Foreskin fibroblast (primary cell): ENCODE measurements at places on chromosomes 12 and 14.

DNA sequence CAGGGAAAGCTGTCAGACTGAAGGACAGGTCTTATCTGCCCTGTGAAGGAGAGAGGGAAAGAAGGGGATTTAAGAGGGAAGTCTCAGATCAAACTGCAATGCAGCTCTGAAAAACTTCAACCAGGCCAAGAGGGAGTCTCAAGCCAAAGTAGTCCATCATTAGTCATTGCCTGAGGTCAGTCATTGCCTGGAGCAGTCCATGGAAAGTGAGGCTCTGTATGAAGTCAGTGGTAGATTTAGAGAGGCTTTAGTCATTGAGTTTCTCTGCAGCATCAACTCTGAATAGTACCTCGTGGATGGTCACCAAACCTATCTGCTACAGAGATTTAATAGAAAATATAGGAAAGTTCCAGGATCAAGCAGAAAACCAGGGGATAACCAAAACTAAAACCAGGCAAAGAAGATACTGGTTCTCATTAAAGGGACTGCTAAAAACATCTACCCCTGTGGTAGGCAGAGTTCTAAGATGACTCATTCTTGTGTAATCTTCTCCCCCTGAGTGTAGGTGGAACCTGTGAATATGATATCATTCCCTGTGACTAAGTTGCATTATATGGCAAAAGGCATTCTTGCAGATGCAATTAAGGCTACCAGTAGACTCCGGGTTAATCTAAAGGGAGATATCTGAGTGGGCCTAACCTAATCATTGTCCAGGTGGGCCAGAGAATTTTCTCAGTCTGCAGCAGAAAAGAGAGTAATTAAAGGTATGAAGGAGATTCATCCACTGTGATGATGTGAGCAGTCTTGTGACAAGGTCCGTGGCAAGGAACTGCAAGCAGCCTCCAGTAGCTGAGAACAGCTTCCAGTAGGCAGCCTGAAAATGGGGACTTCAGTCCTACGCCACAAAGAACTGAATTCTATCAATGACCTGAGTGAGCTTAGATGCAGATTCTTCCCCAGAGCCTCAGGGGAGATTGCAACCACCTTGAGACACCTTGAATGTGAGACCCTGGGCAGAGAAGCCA is 123.1 kb downstream of the GALC start:
- DNase-seq, result peak; percentile 7

- DNase-seq, result no peak
Observed at GRCh38 chr14:101726954-101727302, 34.6 kb upstream of the PPP2R5C start.

GRCh38 chr14:99123208-99123870 is 148.7 kb downstream of the BCL11B start:
- no peak for DNase-seq

GRCh38 chr14:57391517-57392195 is 1.3 kb downstream of the NAA30 start:
- peak; percentile 19 for DNase-seq

GRCh38 chr12:132717531-132718387 is 7.1 kb downstream of the PGAM5 start:
- DNase-seq, result no peak

DNA sequence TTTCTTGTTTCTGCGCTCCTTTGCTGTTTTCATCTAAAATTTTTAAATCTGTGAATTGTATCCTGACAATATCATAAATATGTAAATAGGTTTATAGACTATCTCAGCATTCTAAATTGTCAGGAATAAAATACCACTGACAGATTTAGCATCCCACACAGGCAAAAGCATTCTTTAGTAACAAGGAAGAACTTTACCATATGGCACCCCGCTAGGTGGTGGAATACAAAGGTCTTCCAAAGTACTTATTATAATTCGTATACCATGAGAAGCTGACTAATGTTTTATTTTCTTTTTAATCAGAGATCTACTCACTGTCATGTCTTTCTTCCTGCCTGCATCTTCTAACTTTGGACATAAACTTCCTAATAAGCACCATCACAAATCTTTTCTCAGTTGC is 328.8 kb upstream of the NOVA1 start:
- DNase-seq, result no peak

GRCh38 chr12:54156578-54156977 is 32.2 kb downstream of the SMUG1 start:
- no peak for DNase-seq

DNA sequence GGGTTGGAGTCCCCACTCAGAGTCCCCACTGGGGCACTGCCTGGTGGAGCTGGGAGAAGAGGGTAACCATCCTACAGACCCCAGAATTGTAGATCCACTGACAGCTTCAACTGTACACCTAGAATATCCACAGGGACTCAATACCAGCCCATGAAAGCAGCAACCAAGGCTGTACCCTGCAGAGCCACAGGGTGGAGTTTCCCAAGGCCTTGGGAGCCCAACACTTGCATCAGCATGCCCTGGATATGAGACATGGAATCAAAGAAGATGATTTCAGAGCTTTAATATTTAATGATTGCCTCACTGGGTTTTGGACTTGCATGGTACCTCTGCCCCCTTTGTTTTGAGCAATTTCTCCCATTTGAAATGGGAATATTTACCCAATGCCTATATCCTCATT is 80.4 kb downstream of the RASSF9 start:
- DNase-seq, result no peak

DNA sequence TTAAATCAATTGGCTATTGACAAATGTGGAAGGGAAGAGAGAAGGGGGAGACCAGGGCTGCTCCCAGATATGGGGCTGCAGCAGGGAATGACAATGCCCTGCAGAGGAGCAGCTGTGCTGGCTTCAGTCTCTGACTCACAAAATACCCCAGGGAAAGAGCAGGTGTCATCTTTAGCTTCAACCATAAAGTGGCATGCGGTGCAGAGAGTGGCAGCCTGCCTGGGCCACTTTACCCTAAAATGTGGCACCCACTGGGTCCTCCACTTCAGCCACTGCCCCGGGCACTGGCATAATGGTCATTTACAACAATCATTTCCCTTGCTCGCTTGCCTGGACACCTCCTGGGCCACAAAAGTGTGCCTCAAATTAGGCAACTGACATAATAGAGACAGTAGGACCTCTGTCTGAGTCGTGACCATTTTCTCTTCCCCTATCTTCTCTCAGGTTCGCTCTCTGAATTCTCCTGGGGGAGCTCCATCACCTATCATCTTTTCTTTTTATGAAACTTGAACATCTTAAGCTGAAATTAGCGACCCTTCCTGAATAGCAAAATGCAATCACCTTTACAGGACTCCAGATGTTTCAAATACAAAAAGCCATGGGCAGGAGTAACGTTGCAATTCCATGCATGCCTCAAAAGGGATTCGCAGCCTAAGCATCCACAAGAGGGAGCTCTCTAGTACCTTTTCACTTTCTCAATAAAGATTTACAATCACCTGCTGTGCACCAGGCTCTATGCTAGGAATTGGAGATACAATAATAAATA is 179.9 kb upstream of the ATF7IP start:
- DNase-seq, result peak; percentile 6

DNA sequence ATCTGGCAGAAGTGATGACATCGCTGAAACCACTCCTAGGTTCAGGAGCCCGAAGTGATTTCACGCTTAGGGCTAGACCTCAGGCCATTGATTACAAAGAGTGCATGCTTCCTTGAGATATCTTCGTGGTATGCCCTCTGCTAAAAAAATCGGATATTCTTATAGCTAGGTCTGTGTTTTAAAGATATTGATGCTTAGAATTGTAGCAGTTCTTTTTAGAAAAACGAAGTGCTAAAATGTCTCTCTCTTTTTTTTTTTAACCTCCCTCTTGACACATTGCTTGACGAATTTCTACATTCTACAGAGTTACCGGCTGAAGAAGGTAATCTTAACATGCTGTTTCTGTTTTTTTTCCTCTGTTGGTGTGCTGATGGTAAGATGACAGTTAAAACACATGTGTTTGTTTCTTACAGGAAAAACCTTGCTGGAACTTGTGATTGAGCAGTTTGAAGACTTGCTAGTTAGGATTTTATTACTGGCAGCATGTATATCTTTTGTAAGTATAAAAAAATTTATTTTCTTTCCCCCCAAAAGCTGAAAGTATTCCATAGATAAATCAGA is 1.3 kb downstream of the ATP2A2 start:
- DNase-seq, result peak; percentile 78

DNA sequence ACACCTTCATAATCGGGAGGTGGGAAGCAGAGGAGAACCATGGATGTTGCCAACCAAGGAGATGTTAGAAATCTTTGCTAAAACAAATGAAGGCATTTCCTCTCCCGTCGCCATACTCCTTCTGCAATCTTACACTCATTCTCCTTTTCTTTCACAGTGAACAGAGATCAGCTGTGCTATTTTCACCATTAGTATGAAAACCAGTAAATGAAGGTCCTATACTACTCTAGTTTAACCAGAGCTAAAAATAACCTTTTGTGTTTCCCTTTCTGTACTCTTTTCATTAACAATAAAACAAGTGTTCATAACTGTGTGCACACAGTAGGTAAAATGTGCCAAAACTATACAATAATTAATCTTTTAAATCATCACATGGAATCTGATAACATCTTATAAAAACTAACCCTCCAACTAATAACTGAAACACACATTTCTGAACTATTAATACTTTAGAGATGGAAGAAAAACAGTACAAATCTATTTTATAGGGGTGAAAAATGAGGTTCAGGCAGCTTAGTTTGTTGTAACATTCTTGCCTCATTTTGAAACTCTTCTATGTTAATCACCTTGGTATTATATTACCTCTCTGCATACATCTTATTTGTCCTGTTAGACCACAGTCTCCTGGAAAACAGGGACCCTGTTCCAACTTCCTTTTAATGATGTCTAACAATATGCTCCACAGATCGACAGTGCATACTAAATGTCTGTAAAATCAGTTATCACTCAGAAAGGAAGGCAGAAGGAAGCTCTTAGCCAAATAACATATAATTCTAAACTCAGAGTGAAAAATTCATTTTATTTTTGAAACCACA is 69.5 kb downstream of the SPPL3 start:
- DNase-seq, result no peak

DNA sequence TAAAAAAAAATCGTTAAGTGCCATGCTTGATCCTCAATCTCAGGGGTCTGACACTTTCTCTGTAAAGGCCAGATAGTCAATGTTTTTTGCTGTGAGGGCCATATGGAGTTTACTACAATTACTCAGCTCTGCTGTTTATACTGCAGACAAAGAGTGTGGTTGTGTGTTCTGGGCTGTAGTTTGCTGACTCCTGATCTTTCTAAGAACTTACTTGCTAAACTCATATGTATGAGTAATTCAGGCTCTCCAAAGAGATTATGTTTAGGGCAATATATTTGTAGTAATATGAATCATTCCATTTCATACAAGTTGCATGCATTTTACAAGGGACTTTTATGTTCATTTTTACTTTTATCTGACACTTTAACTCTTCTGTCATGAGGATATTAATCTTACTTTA is 188.2 kb downstream of the TMTC2 start:
- no peak for DNase-seq

DNA sequence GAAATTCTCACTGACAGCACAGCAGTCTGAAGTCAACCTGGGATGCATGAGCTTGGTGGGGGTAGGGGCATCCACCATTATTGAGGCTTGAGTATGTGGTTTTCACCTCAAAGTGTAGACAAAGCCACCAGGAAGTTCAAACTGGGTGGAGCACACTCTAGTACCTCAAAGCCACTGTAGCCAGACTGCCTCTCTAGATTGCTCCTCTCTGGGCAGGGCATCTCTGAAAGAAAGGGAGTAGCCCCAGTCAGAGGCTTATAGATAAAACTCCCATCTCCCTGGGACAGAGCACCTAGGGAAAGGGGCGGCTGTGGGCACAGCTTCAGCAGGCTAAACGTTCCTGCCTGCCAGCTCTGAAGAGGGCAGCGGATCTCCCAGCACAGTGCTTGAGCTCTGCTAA is 143.0 kb downstream of the KITLG start:
- no peak for DNase-seq

- no peak for DNase-seq
Observed at GRCh38 chr14:38038986-38039385, 168.7 kb upstream of the SSTR1 start.

DNA sequence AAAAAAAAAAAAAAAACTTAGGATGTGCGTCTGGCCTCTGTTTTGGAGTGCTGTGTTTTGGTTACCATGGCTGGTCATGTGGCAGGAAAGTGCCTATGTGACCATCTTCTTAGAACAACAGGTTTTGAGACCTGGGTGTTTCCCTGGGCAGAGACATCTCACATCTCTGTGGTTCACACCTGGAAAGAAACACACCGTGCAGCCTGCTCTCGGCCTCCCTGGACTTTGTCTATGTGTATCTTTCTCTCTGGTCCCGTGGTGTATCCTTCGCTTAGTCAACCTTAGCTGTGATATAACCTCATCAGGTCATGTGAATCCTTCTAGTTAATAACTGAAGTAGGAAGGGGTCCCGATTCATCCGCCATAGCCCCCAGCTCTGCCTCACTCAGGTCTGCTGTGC is 22.6 kb downstream of the ACADS start:
- no peak for DNase-seq

GRCh38 chr14:83632375-83632774 is 1897.6 kb upstream of the FLRT2 start:
- DNase-seq, result no peak

- no peak for DNase-seq
Observed at GRCh38 chr14:91111443-91111842, 2.4 kb upstream of the DGLUCY start.

DNA sequence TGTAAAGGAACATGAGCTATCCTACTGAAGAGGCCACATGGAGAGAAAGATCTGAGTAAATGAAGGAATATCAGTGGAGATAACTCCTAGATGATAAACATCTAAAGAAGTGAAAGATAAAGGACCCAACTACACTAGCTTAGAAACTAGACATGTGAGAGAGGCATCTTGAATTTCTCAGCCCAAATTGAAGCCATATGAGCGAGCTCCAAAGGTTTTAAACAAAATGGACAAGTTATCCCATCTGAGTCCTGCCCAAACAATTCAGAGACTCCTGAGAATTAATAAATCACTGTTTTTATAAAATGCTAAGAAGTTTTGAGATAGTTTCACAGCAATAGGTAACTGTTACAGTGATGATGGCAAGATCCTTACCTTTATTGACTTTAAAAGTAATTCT is 438.9 kb downstream of the NAV3 start:
- no peak for DNase-seq

DNA sequence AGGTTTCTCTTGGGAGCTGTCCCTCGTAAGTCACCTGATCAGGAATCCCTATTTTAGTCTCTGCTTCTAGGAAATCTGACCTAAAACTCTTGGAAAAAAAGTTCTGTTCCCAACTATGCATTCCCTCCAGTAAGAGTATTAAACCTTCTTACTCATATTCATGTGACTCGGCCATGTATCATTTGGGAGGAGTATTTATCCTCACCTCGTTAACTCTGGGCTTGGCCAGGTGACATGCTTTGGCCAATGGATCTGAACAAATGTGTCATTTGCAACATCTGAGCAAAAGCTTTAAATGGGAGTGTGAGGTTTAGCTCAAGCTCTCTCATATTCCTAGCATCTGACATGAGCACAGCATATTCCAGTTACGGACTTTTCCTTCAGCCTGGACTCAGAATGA is 226.8 kb downstream of the NUAK1 start:
- DNase-seq, result no peak
